Substantia nigra (tissue), 51 donors: ENCODE measurements at places on chromosomes 5 and 9.

DNA sequence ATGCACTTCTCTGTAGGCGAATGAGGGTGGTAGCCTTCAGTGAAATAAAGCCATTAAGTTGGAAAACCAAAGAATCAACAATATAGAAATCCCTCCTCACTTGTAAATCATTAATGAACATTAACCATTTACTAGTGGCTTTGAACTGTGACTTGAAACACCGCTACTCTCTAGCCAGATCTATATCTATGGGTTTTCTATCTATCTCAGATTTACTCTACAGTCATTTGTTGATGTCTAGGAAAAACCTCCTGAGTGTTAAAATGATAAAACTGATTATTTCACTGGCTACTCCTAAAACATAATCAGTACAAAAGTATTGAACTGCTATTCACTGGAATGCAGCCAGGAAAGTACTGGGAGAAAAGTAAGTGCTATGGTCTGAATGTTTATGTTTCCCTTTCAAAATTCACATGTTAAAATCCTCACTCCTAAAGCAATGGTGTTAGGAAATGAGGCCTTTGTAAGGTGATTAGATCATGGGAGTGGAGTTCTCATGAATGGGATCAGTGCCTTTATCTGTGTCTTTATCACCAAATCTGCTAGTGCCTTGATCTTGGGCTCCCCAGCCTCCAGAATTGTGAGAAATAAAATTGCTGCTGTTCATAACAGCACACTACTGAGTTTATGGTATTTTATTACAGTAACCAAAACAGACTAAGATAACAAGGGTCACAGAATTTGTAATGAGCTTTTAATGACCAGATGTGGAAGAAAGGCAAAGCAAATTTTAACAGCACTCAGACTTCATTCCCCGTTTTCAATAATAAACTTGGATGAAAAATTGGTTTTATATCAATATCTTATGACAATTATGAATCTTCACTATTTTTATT, 8.6 kb upstream of the OXCT1 start:
- DNase-seq: no peak

DNA sequence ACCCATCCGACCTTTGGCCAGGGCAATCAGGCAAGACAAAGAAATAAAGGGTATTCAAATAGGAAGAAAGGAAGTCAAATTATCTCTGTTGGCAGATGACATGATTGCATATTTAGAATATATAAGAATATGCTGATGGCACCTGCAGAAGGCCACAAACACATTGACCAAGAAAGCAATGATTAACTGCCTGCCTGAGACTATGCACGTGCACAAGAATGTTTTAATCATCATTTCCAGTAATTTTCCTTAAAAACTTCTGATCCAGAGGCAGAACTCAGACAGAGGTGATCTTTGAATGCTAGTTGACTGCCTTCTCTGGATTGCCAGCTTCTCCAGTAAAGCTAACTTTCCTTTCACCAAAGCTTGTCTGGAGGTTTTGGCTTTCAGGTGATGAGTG, 260.2 kb downstream of the DTWD2 start:
- DNase-seq: no peak

DNA sequence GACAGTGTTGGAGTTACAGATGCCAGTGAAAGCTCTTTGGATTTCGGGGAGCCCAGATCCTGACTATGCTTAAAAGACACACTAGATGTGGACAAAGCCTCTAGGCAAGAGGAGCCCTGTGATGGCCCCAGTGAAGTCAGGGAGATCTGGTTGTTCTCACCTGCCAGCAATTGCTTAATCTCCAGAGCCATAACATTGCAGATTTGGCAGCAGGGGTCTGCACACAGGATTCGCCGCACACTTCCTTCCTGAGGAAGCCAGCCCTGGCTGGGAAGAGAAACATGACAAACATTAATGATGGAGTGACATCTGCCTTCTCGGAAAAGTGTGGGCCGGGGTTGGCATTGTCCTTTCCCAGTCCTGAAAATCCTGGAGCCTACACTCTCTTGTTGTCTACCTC, 65.2 kb upstream of the PHF24 start:
- no peak for DNase-seq

- DNase-seq: no peak
Observed at GRCh38 chr5:37492778-37493555, 113.8 kb downstream of the WDR70 start.

DNA sequence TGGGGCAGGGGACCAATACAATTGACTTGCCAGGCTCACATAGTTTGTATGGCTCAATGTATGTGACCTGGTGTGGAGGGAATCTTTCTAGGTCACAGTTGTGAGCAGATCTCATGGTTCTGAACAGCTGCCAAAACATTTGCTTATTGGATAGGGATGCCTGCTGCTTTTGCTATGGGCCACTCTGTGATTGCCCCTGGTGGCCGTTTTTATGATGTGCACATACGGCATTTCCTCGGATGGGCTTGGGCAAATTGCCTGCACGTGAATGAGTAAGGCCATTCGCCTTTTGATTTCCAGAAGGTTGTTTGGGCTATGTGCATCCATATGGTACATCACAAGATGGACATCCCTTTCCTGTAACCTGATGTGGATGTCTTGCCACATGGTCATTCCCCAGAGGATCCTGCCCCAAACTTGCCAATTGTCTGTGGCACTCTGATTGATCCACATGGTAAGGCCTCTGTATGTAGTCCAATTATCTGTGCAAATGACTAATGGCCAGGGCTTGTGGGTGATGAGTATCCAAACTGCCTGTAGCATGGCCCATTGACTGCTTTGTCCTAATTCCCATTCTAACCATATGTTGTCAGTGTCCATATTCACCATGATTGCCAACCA, 10.7 kb upstream of the SLC22A4 start:
- no peak for DNase-seq
